ENCODE measurements at places on chromosomes 12 and 14.

GRCh38 chr12:46558677-46559076, 186.1 kb upstream of the SLC38A2 start:
- no peak for DNase-seq

DNA sequence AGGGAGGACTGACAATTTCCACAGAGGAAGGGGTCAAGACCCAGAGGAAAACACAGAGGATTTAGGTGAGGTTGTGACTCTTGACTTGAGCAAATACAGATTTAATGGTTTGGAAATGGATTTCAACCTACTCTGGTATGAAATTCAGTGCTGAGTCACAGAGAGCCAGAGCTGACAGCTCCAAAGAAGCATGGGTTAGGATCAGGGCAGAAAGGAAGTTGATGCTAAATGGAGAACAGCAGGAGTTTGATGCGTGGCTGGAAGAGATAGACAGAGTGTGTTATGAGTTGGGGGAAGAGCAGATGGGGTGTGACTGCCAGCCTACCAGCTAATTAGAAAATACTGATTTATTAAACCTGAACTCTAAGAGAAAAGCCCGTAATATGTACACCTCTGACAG, 272.6 kb downstream of the FOXG1 start:
- no peak for DNase-seq

DNA sequence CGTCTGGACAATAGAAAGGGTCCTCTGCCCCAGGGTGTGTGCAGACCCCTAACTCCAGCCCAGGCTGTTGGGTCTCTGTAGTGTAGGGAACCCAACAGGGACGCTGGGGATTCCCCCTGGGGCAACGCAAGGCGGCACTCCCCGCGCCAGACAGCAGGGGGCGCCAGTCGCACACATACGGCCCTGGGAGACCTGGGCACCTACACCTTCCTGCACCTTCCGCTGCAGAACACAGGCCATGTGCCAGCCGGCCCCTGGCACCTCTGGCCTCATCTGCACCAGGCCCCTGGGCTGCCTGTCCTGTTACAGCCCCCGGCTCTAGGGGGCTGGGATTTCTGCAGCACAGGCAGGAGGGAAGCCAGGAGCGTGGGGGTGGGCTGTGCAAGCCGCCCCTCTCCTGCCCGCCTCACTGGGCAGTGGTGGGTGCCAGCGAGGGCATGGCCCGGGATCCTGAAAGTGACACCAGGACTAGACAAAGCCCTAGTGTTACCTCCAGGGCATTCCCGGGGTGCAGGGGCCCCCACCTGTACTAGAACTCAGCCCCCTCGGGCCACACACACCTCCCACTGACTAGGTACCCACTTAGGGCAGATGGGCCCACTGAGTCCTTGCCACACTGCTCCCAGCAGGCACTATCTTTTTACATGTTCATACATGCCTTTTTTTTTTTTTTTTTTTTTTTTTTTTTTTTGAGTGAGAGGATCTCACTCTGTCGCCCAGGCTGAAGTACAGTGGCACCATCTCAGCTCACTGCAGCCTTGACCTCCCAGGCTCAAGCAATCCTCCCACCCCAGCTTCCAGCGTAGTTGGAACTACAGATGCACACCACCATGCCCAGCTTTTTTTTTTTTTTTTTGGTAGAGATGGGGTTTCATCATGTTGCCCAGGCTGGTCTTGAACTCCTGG, 37.5 kb downstream of the CCNK start:
- DNase-seq = peak; percentile 86

GRCh38 chr12:92493816-92494215, 209.0 kb upstream of the PLEKHG7 start:
- no peak for DNase-seq

DNA sequence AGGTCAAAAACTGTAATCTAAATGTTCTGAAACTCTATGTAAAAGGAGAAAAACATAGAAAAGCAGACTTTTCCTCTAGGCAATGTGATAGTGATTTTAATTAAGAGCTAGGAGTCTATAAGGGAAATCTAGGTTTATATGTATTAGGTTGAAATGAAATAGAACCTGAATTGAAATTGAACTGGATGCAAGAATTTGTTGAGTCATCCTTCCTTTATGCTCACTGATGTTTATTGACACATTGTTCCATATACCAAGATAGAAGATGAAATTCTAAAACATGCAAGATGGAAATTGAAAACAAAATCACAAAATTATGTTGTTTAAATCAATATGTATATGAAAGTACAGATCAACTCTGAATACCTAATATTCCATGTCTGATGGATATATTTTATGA, 170.4 kb upstream of the FLRT2 start:
- DNase-seq = no peak

GRCh38 chr14:99063620-99064225, 208.3 kb downstream of the BCL11B start:
- no peak for DNase-seq

- DNase-seq = no peak
Observed at GRCh38 chr12:123142921-123143735, 7.8 kb downstream of the PITPNM2 start.

GRCh38 chr14:36271939-36272907, 48.2 kb downstream of the MBIP start:
- no peak for DNase-seq

DNA sequence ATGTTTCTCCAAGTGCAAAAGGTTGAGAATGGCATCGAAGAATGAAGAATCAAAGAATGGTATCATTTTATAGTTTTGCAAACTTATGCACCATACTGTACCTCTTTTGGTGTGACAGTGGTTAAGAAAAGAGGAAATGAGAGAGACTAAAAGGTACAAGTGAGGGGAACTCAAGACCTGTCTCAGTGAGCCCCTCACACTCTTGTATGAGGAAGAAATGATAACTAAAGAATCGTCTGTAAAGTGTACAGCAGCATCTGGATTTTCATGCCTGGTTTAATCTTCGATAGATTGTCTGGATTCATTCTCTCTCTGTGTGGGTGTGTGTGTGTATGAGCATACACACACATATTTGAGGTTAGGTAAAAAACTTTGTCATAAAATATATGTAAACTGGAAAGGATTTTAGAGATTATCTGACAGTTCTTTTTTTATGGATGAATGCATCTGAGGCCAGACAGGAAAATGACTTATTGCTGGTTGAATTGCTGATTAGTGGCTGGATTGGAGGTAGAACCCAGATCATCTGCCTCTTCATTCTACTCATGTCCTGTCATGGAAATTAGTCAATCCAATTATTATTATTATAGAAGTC, 16.0 kb upstream of the SLC38A2 start:
- no peak for DNase-seq

GRCh38 chr12:110627500-110628195, 13.7 kb downstream of the TCTN1 start:
- DNase-seq = no peak

GRCh38 chr12:118098911-118099671, 4.7 kb downstream of the VSIG10 start:
- no peak for DNase-seq

DNA sequence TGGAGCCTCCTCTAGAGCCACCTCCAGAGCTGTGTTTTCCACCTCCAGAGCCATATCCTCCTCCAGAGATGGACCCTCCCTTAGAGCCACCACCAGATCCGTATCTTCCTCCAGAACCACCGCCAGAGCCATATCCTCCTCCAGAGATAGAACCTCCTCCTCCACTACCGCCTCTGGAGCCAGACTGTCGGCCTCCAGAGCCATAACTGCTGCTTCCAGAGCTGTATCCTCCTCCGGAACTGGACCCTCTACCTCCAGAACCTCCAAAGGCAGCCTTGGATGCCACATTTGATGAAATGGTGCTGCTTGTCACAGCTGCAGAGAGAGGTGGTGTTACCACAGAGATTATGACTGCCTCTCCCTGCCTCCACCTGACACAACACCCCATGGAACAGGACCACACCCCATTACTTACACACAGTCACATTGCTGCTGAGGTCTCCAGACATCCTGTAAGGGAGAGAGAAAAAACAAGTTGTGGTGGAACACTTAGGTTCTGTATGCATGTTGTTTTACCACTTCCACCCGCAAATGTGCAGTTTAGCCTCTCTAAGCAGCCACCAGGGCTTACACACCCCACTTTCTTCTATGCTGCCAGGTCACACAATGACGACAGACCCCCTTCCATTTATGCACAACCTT, 6.8 kb downstream of the KRT2 start:
- no peak for DNase-seq

DNA sequence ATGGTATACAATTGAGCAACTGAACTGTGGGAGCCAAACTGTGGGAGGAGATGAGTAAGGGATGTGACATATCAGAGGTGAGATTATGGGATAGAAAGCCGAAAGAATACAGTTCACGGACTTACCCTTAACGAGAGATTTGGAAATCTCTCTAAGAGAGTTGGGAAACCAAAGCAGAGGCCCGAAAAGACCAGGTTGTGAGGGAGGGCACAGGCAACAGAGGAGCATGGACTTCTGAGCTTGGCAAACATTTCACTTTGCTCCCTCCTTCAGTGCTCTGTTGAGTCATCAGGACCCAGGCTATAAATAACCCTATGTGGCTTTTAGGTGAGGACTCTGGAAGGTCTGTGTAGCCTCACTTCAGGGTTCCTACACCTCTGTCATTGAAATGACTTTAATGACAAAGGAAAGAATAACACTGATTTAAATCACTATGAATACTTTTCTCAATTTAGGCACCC, 120.6 kb downstream of the TGFB3 start:
- no peak for DNase-seq

DNA sequence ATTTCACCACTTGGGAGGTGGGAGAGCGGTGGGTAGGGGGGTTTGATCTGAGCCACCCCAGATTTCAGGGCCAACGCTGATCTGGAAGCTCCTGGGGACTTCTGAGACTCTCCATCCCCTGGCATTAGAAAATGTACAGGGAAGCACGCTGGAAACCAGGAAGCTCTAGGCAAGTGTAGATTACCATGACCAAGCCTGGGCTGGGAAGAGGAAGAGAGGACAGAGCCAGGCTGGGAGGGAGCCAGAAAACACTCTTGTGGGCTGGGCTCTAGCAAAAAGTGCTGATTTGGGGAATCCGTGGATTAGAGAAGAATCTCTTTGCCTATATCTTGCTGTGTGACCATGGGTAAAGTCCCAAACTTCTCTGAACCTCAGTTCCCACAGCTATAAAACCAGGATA, 236.7 kb downstream of the BCL11B start:
- no peak for DNase-seq

DNA sequence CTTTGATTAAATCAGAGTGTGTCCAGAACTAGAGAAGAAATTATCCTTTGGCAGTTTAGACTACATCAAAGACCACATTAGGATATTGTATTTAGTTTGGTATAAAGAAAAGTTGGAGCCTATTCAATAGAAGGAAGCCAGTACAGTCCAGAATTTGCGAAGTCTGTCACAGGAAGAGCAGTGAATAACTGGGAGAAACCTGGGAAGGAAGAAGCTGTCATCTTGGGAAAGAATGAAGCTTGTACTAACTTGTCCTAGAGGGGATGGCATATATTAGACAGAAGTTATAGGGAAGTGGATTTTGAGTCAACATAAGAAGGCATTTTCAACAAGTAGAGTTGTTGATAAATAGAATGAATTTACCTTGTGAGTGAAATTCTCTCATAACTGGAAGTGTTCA, 386.7 kb downstream of the LRIG3 start:
- no peak for DNase-seq

DNA sequence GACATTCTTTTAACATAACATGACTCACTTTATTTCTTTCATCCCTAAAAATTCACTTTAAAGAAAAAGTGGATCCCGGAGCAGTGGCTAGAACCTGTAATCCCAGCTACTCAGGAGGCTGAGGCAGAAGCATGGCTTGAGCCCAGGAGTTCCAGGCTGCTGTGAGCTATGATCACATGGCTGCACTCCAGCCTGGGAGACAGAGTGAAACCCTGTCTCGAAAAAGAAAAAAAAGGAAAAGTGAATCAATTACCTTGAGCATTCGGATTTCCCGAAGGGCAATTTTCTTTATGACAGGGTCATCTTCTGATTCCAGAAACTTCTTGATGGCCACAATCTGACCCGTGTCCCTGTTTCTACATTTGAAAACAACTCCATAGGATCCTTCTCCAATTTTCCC, 1.2 kb downstream of the CDKL1 start:
- no peak for DNase-seq

GRCh38 chr14:21527318-21527679, 1.2 kb upstream of the SALL2 start:
- no peak for DNase-seq

- DNase-seq = no peak
Observed at GRCh38 chr12:29152981-29153630, 4.0 kb downstream of the FAR2 start.

DNA sequence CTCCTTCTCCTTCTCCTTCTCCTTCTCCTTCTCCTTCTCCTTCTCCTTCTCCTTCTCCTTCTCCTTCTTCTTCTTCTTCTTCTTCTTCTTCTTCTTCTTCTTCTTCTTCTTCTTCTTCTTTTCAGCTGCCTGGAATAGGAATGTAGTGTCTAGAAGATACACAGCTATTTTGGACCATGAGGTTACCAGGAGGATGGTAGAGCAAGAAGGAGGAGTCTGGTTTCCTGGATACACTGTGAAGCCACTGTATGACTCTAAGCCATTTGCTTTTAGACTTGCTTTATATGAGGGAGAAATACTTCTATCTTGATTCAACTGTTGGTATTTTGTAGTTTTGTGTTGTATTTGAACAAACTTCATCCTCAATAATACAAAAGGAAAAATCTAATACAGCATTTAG, 3.0 kb upstream of the MYBPC1 start:
- DNase-seq = no peak

- DNase-seq = no peak
Observed at GRCh38 chr12:116152268-116152667, 125.2 kb downstream of the MED13L start.

GRCh38 chr12:116293687-116294453, 16.4 kb upstream of the MED13L start:
- DNase-seq = no peak

- no peak for DNase-seq
Observed at GRCh38 chr12:113236539-113237399, 15.5 kb downstream of the TPCN1 start.

DNA sequence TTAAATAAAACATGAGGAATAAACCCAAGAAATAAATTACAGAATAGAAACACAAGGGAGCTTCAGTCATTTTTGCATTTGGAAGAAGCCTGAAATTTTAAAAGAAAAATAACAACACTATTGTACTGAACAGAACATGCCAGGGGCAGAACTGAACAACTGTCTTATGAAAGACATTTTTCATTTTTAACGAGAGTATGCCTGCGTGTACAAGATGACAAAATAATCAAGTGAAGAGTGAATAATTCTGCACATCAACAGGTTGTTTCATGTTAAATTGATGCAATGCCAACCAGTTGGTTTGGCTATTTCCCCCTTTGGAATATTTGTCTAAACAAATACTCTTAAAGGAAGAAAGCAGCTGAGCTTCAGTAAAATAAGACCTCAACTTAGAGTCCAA, 103.3 kb upstream of the BTG1 start:
- no peak for DNase-seq

DNA sequence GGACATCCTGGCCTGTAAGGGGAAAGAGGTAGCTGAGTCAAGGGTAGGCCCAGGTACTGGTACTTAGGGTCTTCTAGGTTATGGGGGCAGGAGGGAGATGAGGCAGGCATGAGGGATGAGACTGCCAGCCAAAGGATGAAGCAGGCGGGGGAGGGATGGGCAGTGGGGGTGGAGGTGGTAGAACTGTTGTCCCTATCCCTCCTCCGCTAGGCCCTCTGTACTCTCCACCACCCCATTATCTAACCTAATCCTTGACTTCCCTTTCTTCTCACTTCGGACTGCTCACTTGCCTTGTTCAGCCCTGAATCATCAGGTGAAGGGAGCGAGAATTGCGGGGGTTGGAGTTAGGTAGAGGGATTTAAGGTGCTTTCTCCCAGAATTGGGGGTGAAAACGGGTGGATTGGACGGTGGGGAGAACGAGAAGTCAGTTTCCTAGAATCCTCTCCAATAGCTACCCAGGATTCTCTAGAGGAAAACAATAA, 562 bp downstream of the PAN2 start:
- no peak for DNase-seq

- DNase-seq = no peak
Observed at GRCh38 chr14:34238610-34239009, 223.4 kb downstream of the SPTSSA start.

Data from D721Med (cell line).